ENCODE measurements at places on chromosomes 3 and 15. TPM values are rescaled to one million over a fixed set of nuclear protein-coding genes. Genes with fewer than 3 reads are reported as not detected.

DNA sequence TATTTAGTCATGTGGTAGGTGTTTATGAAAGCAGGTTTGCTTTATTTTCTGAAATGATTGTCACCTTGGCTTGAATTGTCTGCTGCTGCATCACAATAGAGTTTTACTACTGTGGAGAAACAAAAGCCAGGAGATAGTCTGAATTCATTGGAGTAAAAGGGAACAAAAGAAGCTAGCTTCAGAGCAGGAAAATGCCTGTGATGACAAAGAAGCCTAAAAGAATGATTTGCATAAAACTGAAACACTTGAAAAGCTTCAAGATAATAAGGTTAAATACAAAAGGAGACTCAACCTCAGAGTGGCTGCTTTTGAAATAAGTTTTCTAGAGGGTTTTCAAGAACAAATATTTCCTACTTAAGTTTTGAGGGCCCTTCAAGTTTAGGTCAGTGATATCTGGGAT lies 138.3 kb downstream of the PTPRG start:
- no peak overlapping the region for H3K27ac ChIP-seq
- H3K27me3 ChIP-seq, result no peaks in the 10 kb centered on the region
- peaks cover 8% of the 10 kb centered on the region for H3K4me1 ChIP-seq
- no peak overlapping the region for H3K4me3 ChIP-seq
- no peaks in the 10 kb centered on the region for H3K36me3 ChIP-seq
- DNase-seq, result no peak

- H3K27ac ChIP-seq, result no peak overlapping the region
- no peak for DNase-seq
- H3K4me1 ChIP-seq, result no peaks in the 10 kb centered on the region
- H3K27me3 ChIP-seq, result no peaks in the 10 kb centered on the region
- no peak overlapping the region for H3K4me3 ChIP-seq
Observed at GRCh38 chr3:135992072-135992471, 26.5 kb downstream of the PPP2R3A start.

DNA sequence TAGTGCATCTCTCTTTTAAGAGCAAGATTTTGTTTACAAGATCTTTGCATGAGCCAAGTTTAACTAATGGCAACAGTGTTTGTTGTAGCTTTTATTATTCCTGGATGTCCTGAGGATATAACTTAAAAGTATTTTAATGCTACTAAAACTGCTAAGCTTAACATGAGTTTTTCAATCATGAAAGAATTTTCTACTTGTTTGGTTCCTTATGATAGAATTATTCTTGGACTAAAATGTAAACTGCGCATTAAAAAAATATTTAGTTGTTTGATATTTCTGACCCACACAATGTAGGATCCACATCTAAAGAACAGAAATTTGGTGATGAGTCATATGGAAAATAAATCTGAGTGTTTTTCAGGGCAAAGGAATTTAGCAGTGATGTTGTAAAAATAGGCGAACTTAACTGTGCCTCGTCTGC lies 70.8 kb downstream of the RAP2B start:
- no peaks in the 10 kb centered on the region for H3K27me3 ChIP-seq
- no peak for DNase-seq
- no peak overlapping the region for H3K4me3 ChIP-seq
- H3K36me3 ChIP-seq, result no peaks in the 10 kb centered on the region
- H3K27ac ChIP-seq, result no peak overlapping the region

GRCh38 chr3:45904931-45905330 lies 18.6 kb downstream of the CCR9 start:
- no peaks in the 10 kb centered on the region for H3K36me3 ChIP-seq
- peaks cover 6% of the 10 kb centered on the region for H3K4me1 ChIP-seq
- no peak overlapping the region for H3K27ac ChIP-seq

Gene MYO5A
- 26.0 TPM for total RNA-seq
